ENCODE measurements at places on chromosomes 5 and 9. TPM values are rescaled to one million over a fixed set of nuclear protein-coding genes. Genes with fewer than 3 reads are reported as not detected.
A peak's percentile ranks its signal among the peaks of the same experiment; 100 is the strongest.

DNA sequence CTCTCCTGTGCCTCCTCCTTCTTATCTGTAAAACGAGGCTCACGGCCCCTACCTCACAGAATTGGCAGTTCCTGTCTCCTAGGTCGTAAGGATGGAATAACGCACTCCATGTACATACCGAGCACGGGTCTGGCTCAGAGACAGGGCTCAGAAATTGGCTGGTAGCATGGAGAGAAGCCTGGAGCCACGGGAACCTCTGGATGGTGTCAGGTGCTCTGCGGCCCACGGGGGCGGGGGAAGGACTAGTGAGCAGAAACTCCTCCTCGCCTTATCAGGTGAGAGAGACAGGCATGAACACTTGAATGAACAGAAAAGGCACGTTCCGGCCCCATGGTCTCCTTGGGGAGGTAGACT is 15.4 kb upstream of the C5orf47 start:
- peak overlapping the region; percentile 68 for H3K4me3 ChIP-seq
- DNase-seq: no peak
- peak overlapping the region; percentile 76 for H3K27ac ChIP-seq
- peaks cover 34% of the 10 kb centered on the region for H3K4me1 ChIP-seq

- peak overlapping the region; percentile 42 for H3K4me3 ChIP-seq
- H3K4me1 ChIP-seq: peaks cover 33% of the 10 kb centered on the region
- peak; percentile 75 for DNase-seq
- no peaks in the 10 kb centered on the region for H3K36me3 ChIP-seq
- H3K27ac ChIP-seq: peak overlapping the region; percentile 71
Observed at GRCh38 chr5:177113566-177114424, 19.8 kb upstream of the NSD1 start.

- H3K4me3 ChIP-seq: no peak overlapping the region
- peaks cover 28% of the 10 kb centered on the region for H3K4me1 ChIP-seq
- H3K36me3 ChIP-seq: peaks cover 65% of the 10 kb centered on the region
- H3K27ac ChIP-seq: no peak overlapping the region
- no peaks in the 10 kb centered on the region for H3K27me3 ChIP-seq
Observed at GRCh38 chr9:128107468-128108268, 19.9 kb downstream of the PTGES2 start.

DNA sequence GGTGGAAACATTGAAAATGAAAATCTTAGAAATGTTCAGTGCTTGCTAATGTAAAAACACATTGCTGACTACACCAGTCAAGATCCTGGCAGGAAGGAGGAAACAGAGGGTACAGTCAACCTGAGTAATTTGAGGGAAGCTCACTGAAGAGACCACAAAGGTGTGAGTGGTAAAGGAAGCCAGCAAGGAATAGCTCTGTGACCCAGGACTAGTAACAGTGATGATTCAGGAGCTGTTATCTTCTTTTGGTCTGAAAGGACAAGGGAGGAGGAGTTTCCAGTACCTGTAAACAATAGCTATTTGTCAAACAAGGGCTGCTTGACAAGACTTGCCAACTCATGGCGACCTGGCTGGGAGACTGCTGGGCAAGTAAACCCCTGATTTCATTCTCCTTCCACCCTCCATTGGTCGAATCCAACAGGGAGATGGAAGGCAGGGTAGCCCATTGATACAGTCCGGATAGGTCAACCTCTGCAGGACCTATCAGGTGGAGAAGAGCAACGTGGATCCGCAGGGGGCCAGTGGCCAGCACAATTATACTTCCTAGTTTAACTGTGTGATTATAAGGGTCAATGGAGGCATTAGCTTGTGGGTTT is 68.1 kb downstream of the MAMDC2 start:
- no peak overlapping the region for H3K27ac ChIP-seq
- H3K27me3 ChIP-seq: no peaks in the 10 kb centered on the region
- H3K4me1 ChIP-seq: peaks cover 18% of the 10 kb centered on the region

- DNase-seq: no peak
- H3K4me3 ChIP-seq: no peak overlapping the region
- no peaks in the 10 kb centered on the region for H3K27me3 ChIP-seq
- H3K4me1 ChIP-seq: no peaks in the 10 kb centered on the region
- peak overlapping the region; percentile 48 for H3K27ac ChIP-seq
Observed at GRCh38 chr9:80649496-80649895, 1039.9 kb downstream of the TLE1 start.

Gene TAF11L10
- total RNA-seq: not detected

GRCh38 chr5:178223828-178224335 is 8.7 kb downstream of the PHYKPL start:
- H3K36me3 ChIP-seq: peaks cover 78% of the 10 kb centered on the region
- no peaks in the 10 kb centered on the region for H3K27me3 ChIP-seq
- H3K4me1 ChIP-seq: peaks cover 8% of the 10 kb centered on the region
- no peak overlapping the region for H3K27ac ChIP-seq
- no peak overlapping the region for H3K4me3 ChIP-seq

Gene CDX1
- total RNA-seq: not detected

Gene PRLR
- 0.66 TPM for total RNA-seq

Gene CCDC192
- not detected for total RNA-seq

DNA sequence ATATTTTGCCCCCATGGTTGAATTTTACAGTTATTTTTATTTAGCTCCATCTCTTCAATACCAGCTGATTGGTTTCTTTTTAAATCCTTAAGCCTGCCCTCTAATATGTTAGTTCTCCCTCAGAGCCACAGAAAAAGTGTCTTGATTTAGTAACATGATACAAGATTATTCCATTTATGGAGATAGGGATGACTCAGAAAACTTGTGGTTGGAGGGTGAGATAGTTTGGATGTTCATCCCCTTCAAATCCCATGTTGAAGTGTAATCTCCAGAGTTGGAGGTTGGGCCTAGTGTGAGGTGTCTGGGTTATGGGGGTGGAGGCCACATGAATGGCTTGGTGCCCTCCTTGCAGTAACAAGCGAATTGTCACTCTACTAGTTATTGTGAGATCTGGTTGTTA is 115.7 kb downstream of the FBXO38 start:
- H3K36me3 ChIP-seq: no peaks in the 10 kb centered on the region
- no peak overlapping the region for H3K27ac ChIP-seq
- DNase-seq: no peak
- H3K4me3 ChIP-seq: no peak overlapping the region
- H3K27me3 ChIP-seq: no peaks in the 10 kb centered on the region

All from left ventricle myocardium inferior (tissue), 1 donor.